ENCODE measurements at places on chromosomes 3 and 15. TPM values are rescaled to one million over a fixed set of nuclear protein-coding genes. Genes with fewer than 3 reads are reported as not detected.

The LDHAL6B gene
- not detected for total RNA-seq

The KNG1 gene
- total RNA-seq: not detected

The GABRG3 gene
- total RNA-seq: not detected

The MYD88 gene
- 8.1 TPM for total RNA-seq

The B3GALNT1 gene
- 10.6 TPM for total RNA-seq

The DNAH12 gene
- under 0.01 TPM for total RNA-seq
